Right hindlimb (tissue), 1 donor: ENCODE measurements at places on chromosomes 11 and 22.

GRCh38 chr11:68313574-68314202, 1.3 kb downstream of the LRP5 start:
- DNase-seq, result peak; percentile 62

DNA sequence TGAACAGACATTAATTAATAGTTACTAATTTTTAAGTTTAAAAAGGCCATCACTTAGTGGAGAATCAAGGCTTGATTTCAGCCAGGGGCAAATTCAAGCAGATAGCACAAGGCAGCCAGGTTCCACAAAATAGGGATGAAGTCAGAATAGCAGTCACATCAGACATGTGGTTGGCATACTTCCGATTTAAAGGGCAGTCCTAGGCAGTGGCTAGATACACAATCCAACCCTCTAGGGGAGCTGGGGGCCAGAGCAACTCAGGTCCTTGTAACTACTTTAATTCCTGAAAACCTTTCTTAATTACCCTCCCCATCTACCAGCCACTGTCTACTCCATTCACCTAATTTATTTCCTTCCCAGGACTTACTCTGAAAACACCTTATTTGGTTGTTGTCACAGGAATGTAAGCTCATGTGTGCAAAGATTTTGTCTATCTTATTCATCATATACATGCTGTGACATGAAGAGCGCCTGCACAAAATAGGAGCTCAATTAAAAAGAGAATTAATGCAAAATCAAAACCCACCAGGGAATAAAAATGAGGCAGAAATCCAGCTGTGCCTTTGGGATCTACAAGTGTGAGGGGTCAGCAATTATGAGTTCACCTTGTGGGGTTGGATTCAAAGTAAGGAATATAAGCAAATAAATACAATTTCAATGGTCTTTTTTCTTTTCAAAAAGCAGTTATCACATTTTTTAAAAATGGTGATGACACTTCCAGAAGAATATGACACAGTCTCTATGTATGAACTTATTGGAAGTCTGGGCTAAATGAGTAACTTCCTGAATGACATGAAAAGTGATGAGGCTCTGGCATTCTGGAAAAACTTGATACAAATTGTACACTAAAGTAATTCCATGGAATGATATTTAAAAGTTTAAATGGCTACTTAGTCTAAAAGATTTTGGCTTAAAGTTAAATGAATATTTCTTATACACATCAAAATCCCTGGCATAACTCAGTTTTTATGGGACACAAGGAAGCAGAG, 53.8 kb downstream of the COPB1 start:
- no peak for DNase-seq

DNA sequence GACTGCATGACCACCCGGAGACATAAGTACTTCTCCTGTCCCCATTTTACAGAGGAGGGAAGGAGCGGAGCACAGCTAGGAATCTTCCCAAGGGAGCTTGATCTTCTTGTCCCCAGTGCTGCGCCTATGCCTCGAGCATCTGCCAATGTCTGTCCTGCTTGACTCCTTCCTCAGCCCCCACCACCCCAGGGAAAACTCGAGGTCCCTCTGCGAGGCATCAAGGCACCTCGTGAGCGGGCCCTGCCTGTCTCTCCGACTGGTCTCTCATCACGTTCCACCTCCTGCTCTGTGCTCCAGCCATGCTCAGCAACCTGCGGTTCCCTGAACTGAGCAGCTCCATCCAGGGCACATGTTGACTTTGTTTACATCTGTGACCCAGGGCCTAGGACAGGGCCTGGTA, 2.5 kb downstream of the NCF4 start:
- no peak for DNase-seq

- DNase-seq, result no peak
Measured at GRCh38 chr22:39685336-39686177, 115.0 kb downstream of the CACNA1I start.

- no peak for DNase-seq
Measured at GRCh38 chr22:34410111-34410510, 489.8 kb upstream of the LARGE1 start.

- no peak for DNase-seq
Measured at GRCh38 chr11:26539517-26539916, 32.5 kb downstream of the MUC15 start.

DNA sequence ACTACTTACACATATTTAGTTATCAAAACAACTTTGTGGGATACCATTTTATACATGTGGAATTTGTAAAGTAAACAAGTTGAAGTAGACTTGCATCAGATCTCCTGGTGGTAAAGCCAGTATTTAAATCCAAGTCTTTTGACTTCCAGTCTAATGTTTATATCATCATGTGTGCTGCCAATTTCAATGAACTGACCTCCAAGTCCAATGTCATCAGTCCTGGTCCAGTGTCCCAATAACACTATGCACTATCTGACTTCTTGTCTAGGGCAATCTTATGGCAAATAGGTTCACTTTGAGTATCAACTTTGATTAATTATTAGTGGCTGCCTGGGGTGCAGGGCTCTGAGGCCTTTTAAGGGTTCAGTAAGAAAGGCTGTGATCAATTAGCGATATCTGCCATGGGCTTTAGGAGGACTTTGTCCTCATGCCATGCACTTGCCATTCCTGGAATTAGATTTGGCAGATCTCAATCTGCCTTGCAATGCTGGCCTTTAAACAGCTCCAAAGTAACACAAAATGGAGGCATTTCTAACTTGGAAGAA, 9.6 kb upstream of the PTS start:
- DNase-seq, result no peak

GRCh38 chr11:64677441-64678023, 45.5 kb downstream of the NRXN2 start:
- no peak for DNase-seq

DNA sequence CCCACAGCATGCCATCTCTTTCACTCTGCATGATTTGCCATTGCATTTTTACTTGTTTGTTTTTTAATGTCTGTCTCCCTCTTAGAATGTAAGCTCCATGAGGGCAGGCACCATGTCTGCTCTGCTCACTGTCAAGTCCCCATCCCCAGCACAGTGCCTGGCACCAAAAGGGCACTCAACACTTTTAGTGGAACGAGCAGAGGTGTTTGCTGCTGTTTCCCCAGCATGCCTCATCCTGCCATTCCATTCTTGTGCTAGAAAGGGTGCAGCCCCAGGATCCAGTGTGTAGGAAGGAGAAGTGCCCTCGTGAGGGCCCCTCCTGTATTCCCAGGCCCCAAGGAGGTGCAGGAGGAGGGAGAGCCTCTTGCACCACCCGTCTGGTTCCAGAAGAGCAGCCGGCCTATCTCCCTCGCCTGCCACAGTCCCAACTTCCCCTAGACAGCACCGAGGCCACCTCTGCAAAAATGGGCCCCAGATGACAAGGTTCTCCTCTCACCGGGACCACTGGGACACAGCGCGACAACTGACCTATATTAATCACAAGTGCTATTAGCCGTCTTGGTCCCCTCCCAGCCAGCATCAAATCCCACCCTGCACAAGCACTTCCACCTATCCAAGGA, 33.3 kb upstream of the CACNG2 start:
- DNase-seq, result no peak

DNA sequence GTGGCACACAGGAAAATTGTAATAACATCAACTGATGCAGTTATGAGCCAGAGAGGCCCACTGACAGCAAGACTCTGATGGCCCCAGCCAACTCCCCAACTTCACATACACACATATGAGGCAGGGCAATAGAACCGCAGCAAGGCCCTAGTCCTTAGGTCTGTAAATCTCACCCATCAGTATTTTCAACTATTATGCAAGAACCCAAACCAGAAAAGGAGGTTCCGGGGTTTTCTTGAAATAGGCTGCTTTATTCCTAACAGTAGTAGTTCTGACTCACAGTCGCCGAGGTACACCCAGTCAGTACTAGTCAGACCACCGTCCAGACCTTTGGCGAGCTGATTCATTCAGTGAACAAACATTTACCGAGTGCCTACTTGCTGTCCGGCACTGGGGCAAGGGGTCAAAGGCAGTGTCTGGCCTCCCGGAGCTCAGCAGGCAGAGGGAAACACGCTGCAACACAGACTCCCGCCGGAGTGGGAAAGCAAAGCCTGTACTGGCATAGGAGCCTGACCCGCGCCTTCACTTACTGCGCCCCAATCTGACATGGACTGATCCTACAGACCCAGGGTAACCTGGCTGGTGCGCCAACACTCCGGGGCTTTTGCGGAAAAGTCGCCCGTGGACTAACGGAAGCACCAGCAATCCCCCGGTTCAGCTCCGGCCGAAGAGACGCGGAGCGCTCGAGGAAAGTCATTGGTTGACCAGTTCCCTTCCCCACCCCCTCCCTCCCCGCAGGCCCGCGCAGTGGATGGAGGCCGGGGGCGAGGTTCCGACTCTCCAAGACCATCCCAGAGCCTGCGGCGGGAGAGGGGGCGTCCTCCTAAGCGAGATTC, 1.3 kb downstream of the PLEKHA7 start:
- peak; percentile 51 for DNase-seq

GRCh38 chr11:125425601-125426000, 70.5 kb downstream of the FEZ1 start:
- peak; percentile 54 for DNase-seq

DNA sequence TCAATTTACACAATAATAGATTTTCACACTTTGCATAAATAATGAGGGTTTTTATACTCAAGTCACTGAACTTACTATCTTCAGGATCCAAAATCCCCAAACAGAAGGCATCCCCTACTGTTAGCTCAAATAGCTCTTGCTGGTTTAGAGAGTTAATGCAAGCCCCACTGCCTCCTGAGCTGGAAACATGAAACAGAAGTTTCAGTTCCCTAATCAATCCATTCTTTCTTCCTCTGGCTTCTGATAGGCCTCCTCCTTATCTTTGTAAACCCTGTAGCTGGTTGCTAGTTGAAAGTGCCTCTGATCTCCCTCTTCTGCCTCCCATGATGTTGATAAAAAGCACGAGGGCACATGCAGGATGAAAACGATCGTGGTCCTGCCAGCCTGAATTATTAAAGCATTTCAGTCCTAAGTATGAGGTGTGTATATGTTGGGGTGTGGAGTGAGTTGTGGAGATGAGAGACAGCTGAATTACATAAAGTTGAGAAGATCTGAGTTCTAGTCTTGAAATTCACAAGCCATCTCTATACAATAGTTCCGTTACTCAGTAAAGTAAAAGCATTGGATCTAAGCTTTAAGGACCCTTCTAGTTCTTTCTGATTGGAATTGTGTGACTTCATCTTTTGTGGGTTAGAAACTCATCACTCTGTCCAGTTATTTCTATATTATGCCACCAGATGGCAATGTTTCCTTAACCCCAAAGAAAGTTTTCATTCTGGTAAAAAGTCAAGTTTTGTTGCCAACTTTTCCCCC, 35.0 kb upstream of the EHF start:
- no peak for DNase-seq

DNA sequence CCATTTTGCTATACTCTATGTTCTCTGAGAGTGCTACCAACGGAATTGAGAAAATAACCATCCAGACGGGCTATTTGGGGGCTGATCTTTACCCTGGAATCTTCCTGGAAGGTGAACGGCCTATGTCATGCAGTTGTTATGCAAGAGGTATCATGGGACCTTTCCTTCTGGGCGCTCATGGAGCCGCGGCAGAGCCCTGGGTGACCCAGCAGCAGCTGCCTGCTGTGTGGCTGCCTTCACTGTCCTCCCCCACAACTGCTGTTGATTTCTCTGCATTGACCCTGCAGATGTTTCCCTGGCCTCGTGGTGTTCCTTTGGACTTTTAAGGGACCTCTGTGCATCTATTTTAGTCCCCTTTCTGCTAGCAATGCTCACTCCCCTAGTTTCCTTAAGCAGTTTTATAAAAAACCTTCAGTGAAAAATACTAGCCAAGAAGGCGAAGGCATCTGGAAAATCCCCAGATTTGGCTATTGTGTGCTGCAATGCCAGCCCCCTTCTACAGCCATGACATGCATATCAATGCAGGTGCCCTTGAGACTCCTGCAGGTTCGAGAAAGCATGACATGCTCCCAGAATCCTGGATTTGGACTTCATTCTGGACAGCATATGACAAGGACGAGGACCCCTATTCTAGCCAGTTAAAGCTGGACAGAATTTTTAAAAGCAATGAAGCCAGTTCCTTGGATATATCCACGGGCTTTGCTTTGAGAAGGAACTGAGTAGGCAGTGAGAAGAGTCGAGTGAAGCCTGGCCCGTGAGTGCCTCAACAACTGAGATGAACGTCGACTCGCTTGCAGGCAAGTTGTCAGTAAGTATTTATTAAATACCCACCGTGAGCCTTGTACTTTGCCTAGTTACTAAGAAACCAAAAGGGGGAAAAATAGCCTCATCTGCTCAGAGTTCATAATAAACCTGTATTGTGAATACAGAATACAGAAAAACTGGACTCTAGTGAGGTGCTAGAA, at the start of gene SLC25A18:
SLC25A18 (plus strand) TSS at position 593 of the 965 bp plus-strand sequence. CDS start 16,447 bp downstream, outside the sequence.
- peak; percentile 48 for DNase-seq

GRCh38 chr22:46617207-46617985, 2.8 kb upstream of the GRAMD4 start:
- DNase-seq, result no peak

DNA sequence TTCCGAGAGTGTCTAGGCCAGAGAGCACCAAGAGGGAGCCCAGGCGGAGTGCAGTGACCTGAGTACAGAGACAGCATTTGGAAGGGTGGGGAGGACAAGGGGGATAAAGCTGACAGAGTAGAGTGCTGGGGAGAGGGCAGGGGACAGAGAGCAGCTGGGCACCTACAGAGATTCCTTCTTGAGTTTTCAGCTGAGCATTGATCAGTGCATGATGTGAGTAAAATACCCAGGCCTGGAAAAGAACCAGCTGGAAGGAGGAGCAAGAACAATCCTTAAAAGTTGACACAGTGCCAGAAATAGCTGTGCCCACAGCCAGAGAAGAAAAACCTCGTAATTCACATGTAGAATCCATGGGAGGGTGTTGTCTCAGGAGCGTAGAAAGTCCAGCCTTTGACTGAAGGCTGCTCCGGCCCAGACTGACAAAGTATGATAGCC, 33.9 kb upstream of the PANX2 start:
- DNase-seq, result no peak

GRCh38 chr11:3148990-3149851, 15.9 kb downstream of the OSBPL5 start:
- no peak for DNase-seq

- DNase-seq, result no peak
Measured at GRCh38 chr11:16926883-16927626, 87.2 kb downstream of the PLEKHA7 start.

- no peak for DNase-seq
Measured at GRCh38 chr22:46439576-46440465, 97.6 kb downstream of the CELSR1 start.

- DNase-seq, result no peak
Measured at GRCh38 chr11:1371836-1372465, 17.8 kb upstream of the BRSK2 start.

DNA sequence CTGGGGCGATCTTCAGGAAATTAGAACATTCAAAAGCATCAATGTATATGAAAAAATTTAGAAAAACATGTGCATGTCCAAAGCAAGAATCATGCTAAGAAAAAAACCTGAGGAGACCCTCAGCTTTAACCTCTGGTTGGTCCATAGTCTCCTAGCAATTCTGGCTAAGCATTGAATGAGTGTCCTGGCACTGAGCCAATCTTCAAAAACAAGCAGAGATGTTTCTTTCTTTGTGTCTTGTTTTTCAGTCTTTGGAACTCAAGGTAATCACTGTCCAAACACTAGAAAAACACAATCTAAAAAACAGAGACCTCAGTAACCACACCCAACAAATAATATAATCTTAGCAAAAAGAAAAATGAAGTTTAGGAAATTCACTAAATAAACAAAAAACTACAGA, 205.4 kb upstream of the CARD18 start:
- DNase-seq, result no peak
